ENCODE measurements at places on chromosomes 7 and 10.
A peak's percentile ranks its signal among the peaks of the same experiment; 100 is the strongest.

DNA sequence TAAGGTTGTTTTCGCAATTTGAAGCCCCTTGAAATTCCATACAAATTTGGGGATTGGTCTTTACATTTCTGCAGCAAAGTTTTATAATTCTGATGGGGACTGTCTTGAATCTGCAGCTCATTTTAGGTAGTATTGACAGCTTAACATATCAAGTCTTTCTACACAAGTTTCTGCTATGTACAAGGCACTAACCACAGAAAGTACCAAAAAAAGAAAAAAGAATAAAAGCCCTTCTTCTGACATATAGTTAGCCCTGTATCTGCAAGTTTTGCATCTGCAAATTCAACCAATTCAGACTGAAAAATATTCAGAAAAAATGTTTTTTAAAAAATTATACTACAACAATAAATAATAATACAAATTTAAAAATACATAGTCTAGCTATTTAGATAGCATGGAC is 15.3 kb downstream of the POT1 start:
- no peak for DNase-seq

GRCh38 chr10:110356628-110357245 is 52.0 kb upstream of the SMNDC1 start:
- DNase-seq, result no peak

GRCh38 chr7:153322991-153323390 is 563.4 kb downstream of the ACTR3B start:
- no peak for DNase-seq

GRCh38 chr7:41224063-41224763 is 478.7 kb downstream of the INHBA start:
- peak; percentile 6 for DNase-seq

GRCh38 chr7:146606628-146607027 is 490.0 kb downstream of the CNTNAP2 start:
- DNase-seq, result no peak

DNA sequence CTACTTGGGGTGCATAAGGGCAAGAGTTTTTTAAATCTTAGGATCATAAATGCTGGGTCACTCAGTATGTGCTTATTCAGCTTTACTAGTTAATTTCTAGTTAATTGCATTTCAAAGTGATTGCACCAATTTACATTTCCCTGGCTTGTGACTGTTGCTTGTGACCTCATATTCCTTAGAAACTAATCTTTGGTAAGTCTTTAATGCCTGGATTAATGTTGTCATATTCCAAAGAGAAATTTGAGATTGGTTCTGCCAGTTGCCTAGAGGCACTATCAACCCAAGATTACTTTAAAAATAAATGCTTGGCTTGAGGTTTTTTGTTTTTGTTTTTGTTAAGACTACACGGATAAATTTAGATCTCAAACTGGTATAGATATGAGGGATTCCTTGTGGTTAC is 103.1 kb downstream of the ANK3 start:
- no peak for DNase-seq

DNA sequence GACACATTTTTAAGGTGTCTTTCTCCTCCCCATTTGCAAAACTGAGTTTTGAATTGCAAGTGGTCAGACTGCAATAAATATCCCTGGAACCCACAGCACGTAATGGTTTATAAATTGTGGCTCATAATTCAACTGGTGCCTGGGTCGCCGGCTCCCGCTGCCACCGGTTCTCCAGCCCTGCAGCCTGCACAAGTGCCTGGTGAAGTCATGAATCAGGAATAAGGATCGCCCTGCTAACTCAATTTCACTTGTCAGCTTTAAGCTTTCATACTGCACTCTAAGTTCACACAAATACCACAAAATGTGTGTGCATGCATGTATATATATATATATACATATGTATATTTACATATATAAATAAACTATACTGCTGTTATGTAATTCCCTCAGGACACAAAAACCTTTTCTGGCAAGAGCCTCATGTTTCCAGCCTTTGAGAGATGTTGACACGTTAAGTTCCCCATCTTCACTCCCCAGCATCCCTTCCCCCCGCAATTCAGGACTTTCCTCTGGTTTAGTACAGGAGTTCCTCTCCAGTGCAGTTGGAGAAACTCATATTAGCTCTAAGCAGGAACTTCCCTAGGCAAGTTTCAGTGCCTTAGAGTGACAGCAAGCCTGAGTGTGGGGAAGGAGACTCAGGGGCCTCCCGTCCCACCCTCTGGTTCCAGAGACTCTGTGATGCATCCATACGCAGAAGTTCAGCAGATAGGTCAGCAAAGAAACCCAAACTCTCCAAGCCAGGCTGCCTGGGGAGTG is 129.2 kb upstream of the UNC5B start:
- peak; percentile 71 for DNase-seq

DNA sequence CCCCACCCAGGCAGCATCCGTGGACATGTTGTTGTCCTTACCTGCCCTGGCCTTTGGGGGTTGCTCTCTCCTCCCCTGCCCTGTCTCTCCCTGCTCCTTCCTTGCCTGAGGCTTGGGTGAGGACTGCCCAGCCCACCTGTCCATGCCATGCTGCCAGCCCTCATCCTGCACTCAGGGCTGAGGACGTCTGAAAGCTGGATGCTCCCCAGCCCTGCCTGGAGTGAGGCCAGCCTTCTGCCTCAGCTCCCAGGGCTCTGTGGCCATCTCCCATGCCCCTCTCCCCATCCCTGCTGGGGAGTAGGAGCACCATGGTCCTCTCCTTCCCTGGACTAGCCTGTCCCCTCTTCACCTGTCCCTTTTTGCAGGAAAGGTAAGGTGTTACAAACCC is 68.4 kb downstream of the RAMP3 start:
- no peak for DNase-seq

GRCh38 chr10:133114251-133114650 is 26.5 kb downstream of the ADGRA1 start:
- no peak for DNase-seq

DNA sequence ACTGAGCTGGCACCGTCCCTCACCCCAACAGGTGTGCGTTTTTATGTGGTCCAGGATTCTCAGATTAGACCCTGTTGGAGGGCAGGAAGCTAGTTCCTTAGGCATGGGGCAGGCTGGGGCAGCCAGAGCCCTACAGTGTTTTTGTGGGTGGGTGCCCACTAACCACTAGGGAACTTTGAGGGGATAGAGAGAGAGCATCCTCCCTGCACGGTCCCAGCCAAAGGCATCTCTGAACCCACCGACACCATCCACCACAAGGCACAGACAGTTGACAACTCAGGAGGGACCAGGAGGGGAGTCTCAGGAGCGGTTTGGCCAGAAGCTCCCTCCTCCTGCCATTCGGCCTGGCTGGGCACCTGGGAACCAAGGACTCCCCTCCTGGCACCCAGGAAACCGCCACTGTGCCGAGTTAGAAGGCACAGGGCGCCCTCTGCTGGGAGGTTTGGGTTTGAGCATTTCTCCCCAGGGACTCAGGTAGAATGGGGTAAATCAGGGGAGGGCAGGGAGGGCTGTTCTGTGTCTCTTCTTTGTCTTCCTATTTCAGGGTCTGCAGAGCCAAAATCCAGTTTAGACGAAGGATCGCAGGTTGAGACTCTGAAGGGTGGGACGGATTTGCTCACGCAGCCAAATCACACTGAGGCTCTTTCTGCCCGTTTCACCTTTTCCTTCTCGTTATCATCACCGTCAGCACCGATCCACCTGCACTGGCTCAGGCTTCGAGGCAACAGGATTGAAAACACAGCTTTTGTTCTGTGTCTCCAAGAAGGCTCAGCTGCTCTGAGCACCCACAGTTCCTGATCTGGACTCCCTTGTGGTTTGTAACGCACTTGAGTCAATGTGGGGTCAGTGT is 84.8 kb upstream of the COL13A1 start:
- DNase-seq, result peak; percentile 50

GRCh38 chr7:113444261-113444660 is 325.9 kb upstream of the SMIM30 start:
- DNase-seq, result no peak

DNA sequence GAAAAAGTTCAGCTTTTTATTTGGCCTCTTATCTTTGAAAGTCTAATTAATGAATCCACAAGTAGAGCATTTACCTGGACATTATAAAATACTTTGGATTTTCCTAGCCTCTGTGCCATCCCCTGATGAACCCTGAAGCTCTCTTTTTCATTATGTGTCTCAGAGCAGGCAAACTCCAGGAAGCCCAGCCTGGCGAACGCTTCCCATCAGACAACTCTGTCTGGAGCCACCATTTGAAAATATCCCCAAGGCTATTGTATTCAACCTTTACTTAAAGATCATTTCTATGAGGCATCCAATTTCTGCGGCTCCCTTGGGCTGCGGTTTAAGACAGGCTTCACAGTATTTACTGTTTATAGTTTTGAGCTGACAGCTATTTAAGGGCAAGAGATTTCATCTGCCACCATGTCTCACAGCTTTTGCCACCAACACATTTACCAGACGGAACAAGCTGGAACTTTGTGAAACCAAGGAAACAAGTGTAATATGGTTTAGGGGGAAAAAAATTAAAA is 257.2 kb upstream of the GLI3 start:
- DNase-seq, result no peak

- no peak for DNase-seq
These were observed 136.0 kb upstream of the COL1A2 start for GRCh38 chr7:94258418-94259300.

GRCh38 chr7:127910670-127911069 is 120.6 kb downstream of the LRRC4 start:
- no peak for DNase-seq

DNA sequence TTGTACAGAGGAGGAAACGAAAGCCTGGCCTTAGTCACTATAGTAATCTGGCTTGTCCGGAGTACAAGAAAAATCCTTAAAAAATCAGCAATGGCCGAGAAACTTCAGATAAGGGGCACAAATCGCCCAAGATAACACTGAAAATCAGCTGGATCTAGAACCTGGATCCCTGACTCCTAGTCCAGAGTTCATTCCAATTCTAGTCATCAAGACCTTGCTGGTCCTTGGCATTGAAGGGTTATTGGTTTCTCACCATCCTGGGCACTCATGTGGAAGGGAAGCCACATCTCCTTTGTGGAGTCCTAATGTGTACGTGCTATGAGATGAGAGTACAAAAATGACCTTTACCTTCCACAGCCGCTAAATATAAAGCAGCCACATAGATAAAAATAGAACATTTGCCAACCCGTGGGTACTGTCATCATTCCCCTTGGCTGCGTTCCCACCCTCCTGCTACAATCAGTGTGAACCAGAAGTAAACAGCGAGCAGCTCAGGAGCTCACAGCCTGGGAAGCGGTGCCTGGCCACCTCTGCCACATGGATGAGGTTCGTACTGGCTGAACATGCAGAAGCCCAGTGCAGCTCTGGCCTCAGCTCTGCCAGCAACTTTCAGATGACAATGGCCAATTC is 116.0 kb upstream of the PDLIM1 start:
- DNase-seq, result peak; percentile 22

GRCh38 chr10:121481180-121481579 is 117.1 kb downstream of the FGFR2 start:
- DNase-seq, result no peak

DNA sequence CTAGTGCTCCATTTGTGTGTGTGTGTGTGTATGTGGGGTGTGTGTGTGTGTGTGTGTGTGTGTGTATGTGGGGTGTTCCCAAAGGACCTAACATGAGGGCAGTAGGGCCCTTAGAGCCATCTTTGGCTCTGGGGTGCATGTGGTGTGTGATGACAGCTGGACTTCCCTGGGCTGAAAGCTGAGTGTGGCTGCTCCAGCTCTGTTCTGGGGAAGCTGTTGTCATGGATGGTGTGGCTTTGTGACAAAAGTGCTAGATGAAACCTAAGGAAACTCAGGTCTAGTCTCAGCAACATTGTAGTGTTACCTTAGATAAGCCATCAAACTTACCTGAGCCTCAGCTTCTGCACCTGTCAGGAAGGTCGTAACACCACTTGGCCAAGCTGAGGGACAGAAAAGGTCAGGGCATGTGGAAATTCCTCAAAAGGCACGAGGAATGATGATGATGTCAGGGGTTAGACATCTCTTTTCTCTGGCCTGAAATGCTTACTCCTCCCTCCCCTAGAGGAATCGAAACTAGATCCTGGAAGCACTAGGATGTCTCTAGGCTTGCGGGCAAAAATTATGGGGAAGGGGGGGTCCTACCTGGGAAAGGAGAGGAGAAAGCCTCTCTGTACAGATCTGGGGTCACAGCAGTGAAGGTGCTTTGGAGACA is 115.4 kb downstream of the RPS24 start:
- DNase-seq, result no peak

DNA sequence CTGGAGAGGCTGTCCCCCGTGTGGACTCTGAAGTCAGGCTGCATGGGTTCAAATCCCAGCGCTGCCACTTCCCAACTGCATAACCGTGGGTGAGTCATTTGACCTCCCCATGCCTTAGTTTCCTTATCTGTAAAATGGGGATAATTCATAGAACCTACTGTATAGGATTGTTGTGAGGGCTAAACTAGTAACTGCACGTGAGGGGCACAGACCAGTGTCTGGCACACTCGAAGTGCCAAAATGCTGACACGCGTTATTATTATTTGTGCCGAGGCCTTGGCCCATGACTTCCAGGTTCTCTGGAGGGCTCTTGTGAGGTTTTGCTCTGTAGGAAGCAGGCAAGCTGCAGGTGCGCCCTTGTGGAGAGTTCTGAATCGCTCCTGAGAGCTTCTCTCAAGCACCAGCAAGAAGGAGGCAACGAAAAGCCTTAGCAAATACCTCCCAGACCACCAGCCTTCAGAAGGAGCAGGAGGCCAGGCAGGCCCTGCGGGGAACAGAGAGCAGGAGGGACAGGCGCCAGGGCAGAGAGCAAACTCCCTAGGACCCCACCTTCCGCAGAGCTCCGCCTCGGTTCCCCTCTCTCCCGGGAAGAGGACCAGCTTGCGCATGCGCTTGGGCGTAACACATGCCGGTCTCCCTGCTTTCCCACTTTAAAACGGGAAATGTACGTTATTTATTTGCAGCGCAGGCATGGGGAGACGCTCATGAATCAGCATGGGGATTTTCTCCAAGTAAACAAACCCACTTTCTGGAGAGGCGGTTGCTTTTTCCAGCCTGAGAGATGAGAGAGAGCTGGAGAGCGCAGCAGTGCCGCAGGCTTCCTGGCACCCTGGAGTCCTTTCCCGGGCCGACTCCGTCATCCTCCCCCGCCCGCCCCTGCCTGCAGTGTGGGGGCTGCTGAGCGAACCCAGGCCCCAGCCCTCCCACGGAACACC is 39.6 kb downstream of the SORCS3 start:
- no peak for DNase-seq

DNA sequence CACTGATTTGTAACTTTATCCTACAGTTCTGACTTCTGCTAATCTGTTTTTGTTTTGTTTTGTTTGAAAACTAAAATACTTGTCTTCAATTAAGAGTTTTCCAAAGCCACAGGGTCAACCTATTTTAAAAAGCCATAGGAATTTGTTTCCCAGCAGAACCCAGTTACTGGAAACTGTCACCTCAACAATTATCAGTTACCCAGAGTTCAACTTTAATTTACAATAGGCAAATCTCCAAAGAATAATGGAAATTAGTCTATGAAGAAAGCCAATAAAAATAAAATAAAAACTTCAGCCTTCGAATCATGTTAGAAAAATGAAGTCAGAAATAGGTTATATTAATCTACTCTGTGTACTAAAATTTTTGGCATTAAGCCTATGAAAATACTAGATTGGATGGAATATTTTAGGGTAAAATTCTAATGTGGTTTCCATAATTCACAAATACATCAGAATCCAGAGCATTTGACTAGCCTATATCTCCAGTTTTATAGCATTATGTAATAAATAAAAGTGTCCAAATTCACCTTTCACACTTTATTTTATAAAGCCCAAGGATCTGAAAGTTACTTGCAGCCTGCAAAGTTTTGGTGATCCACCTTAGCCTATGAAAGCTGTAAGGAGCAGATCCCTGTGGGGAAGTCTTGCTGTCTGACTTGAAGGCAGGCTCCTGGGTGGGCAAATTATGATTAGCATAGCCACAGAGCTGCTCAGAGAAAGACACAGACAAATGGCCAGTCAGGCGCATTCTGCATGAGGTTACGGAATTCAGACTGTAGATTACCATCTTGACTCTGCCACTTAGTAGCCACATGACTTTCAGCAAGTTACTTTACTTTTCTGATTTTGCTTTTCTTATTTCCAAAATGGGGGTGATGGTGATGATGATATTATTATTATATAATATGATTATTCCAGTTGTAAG is 250.0 kb upstream of the HGF start:
- DNase-seq, result no peak

Data from inflammatory macrophage (primary cell).